NCI-H526 (cell line): ENCODE measurements at places on chromosomes 16 and 17.

GRCh38 chr17:78707016-78707415 is 75.1 kb downstream of the CYTH1 start:
- no peak for DNase-seq

DNA sequence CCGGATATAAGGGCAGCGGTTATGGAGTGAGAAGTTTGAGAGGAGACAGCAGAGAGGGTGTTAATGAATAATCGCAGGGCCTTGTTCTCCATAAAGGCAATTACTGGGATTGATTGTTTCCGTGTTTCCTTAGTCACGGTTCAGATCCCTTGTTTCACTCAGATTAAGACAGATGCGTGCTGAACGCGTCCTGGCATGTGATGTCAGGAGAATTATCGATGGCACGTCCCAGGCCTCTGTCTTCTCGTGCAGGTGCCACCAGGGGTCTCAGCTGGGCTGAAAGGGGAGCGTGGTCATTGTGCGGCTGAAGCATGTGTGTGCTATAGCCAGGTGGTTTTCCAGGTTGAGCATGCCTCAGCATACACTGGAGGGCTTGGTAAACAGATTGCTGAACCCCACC is 142.4 kb upstream of the NOL11 start:
- peak; percentile 89 for DNase-seq

- DNase-seq = no peak
Measured at GRCh38 chr16:46918905-46919792, 35.0 kb downstream of the GPT2 start.

DNA sequence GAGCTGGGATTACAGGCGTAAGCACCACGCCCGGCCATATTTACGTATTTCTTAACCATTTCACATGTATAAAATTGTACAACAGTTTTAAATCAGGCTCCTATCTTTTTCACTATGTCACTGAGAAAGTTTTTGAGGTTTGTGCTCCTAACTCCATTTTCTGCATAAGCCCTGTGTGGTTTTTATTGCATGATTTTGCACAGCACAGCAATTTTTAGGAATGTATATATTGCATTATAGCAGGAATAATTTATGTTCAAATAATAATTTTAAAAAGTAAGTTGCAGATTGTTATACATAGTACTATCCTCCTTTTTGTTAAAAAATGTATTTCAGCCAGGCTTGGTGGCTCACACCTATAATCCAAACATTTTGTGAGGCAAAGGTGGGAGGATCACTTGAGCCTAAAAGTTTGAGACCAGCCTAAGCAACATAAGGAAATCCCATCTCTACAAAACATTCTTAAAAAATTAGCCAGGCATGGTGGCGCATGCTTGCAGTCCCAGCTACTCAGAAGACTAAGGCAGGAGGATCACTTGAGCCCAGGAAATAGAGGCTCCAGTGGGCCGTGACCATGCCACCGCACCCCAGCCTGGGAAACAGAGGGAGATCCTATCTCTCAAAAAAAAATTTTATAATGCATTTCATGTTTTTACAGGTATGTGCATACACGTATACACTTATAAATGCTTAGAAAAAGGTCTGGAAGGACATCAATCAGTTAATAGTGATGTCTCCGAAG is 26.0 kb downstream of the SMG6 start:
- no peak for DNase-seq

DNA sequence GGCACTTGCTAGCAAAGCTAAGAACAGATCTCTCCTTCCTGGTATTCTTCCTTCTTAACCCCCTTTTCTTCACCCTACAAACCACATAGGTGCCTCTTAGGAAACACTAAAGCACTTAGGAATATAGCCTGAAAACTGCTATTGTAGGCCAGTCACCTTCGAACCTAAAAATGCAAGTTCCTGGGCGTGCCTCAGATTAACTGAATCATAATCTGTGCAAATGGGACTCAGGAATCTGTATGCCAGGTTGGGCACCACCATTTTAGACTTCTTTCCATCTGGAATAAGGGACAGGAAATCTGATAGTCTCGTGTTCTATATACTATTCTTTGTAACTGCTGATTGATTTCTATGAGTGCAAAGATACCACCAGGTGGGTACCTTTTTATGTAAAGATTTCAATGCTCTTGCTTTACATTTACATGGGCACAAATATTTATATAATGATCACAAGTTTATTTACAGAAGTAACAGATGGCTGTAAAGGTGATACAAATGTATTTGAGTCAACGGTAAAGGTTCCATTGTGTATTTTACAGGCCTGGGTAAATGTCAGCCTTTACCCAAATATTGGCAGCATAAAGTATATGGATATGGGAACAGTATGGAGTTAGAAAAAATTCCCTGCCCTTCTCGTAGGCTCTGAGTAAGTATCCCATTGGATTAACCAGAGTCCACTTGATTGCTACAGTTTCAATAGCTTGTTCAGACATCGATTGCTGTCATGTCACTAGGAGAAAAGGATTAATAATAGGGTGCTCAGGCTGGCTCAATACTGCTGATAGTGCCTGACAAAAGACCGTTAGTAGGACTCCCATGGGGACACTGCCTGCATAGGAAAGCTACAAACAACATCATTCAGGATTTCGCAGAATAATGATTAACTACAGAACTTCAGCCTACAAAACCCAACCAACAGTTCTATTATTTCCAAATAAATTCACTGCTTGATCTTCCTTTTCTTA is 124.7 kb downstream of the SNX11 start:
- DNase-seq = no peak

- no peak for DNase-seq
Measured at GRCh38 chr16:2450535-2450934, 9.4 kb upstream of the TEDC2 start.

DNA sequence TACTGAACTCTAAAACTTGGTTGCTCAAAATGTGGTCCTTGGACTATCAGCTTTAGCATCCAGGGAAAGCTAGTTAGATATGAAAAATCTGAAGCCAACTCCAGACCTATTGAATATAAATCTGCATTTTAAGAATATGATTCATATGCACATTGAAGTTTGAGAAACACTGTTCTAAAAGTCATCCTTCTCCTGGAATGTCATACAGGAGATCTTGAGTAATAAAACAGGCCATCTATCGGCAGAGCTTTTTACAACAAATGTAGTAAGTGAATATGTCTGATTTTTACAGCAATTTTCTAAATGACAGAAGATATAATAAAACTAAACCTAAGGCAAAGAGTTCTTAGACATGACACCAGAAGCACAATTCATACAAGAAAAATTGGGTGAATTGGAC is 140.4 kb downstream of the PMP22 start:
- no peak for DNase-seq

GRCh38 chr16:82701442-82701955 is 74.7 kb downstream of the CDH13 start:
- no peak for DNase-seq

- no peak for DNase-seq
Measured at GRCh38 chr17:38430316-38430715, 2.1 kb downstream of the ARHGAP23 start.

DNA sequence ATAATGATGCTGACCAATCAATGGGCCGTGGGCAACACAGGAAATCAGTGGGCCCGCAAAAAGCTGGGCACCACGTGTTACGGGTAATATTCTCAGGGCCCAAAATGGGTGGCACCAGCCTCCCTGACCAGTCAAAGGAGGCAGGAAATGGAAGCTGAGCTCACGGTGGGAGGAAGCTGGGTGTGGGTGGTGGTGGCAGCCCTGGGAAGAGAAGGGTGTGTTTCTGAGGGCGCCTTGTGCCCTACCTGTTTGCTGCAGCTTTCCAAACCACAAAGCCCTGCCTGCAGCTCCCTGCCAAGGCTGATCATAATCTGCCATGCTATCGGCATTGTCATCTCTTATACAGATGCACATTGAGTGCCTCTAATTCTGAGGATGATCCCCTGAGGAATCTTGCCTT is 457.9 kb downstream of the SLC39A11 start:
- no peak for DNase-seq

DNA sequence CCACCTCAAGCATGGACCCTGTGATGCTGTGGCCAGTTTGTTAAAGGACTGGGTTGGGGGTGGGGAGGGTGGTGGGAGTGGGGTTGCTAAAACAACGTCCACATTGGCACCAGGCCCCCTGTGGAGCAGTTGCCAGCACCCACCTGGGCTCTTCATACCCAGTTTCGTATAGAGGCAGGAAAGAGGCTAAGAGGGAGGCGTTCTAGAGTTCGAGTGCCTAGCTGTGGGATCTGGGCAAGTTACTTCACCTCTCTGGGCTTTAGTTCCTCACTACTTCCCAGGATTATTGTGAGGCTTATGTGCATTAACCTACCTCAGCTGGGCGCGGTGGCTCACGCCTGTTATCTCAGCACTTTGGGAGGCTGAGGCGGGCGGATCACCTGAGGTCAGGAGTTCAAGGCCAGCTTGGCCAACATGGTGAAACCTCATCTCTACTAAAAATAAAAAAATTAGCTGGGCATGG is 1.4 kb downstream of the MFAP4 start:
- DNase-seq = no peak

DNA sequence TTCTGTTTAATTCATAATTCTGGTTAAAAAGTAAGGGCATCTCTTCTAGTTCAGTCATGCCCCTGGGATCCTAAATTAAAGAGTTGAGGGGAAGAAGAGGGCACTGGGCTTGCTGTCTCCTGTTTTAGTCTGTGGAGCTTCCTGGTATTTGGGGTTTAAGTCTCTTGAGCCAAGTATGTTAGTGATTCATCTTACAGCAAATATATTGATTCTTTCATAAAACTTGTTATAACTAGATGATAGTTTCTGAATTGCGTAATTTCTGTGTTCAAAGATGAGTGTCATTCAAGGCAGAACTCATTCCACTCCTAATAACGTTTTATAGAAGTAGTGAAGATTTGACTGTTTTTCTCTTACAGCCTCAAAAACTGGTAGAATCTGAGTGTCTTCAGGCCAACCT is 1.7 kb downstream of the TXNDC17 start:
- DNase-seq = no peak

DNA sequence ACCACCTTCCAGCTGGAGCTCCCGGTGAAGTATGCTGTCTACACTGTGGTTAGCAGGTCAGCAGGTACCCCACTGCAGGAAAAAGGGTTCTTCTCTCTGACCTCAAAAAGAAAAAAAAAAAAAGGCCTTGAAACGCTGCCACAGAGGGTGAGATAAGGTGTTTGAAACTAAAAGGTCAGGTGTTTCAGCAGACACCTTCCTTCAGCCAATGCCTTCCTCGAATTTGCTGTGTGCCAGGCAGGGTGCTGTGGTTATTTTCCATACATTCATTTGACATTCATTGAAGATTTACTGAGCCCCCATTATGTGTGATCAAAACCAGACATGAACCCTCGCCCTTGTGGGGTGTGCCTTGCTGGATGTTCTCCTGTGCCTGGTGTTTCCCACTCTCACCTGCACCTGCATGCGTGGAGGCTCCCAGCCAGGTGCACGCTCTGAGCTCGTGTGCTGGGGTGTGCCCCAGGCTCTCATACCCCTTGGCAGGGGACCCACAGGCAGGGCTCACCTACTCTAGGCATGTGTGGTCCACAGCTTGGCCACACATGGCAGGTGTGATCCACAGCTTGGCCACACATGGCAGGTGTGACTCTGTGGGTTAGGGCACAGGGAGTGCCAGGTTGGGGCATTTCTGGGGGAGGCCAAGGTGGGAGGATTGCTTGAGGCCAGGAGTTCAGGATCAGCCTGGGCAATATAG is 15.8 kb upstream of the ITGAD start:
- no peak for DNase-seq

- DNase-seq = no peak
Measured at GRCh38 chr17:41131979-41132378, 8.0 kb upstream of the KRTAP4-12 start.

- no peak for DNase-seq
Measured at GRCh38 chr17:2435862-2436261, 35.0 kb upstream of the MNT start.

- peak; percentile 92 for DNase-seq
Measured at GRCh38 chr16:3106205-3106928, 6.0 kb upstream of the ZNF205 start.
